Activated naive CD4-positive, alpha-beta T cell treated with anti-CD3 and anti-CD28 coated beads, Interleukin-2, amount 50 U/mL, for 72 hours (primary cell): ENCODE measurements at places on chromosomes 3 and 15. TPM values are rescaled to one million over a fixed set of nuclear protein-coding genes. Genes with fewer than 3 reads are reported as not detected.

MUSTN1 gene
- 3.6 TPM for total RNA-seq

MOBP gene
- total RNA-seq = not detected

DNA sequence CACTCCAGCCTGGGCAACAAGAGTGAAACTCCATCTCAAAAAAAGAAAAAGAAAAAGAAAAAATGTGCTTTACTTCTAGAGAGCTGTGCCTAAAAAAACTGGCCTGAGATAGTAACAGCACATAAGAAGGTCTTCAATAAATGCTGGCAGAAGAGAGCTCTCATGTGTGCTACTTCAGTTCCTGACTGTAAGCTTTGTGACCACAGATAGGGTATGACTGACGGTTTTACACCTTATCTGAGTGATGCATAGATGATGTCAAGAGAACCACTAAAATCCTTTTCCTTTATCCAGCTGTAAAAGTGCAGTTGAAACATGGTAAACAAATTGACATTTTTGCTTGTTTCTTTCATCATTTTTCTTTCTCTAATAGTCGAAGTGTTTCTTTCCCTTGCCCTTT lies 127.9 kb downstream of the C3orf70 start:
- no peak for DNase-seq

- DNase-seq = no peak
Measured at GRCh38 chr3:171620825-171621434, 160.7 kb upstream of the TNIK start.
